ENCODE measurements at places on chromosomes 13 and 19.

- DNase-seq, result no peak
Observed at GRCh38 chr19:13902993-13903555, 2.8 kb downstream of the BRME1 start.

DNA sequence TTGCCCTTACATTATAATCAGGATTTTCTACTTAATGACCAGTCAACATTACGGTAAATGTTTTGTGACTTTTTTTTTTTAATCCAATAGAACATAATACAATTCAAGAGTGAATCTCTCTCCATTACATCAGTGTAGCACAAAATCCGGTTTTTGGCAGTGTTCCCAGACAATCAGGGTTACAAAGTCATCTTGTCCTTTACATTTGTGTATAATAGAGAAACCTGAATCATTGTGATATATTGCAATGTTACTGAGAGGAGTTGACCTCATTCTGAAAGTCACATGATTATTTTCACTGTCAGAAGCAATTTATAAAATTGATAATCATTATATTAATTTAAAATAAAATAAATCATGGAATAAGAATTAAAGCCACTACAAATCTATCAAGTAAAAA is 1346.0 kb upstream of the SPRY2 start:
- DNase-seq, result no peak

- DNase-seq, result no peak
Observed at GRCh38 chr19:28351761-28352160, 861.2 kb downstream of the UQCRFS1 start.

DNA sequence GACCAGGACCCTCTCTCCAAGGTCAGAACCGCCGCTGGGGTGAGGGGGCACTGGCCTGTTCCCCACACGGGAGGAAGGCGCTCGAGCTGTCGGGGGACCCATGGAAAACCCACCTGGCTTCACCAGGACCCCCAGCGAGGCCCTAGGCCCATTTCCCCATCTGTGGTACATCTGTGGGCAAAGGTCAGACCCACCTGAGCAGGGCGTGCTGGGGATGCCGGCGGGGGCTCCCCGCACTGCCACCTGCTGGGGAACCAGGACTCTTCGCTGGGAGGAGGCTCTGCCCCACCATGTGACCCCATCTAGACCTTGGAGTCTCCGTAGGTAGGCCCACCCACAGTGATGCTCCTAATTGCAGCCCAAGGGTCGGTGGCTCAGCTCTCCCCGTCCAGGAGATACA is 511 bp downstream of the WDR88 start:
- no peak for DNase-seq

GRCh38 chr19:18408053-18408476 is 10.6 kb upstream of the LRRC25 start:
- no peak for DNase-seq

GRCh38 chr19:46049597-46049996 is 8.8 kb upstream of the IGFL4 start:
- DNase-seq, result no peak

DNA sequence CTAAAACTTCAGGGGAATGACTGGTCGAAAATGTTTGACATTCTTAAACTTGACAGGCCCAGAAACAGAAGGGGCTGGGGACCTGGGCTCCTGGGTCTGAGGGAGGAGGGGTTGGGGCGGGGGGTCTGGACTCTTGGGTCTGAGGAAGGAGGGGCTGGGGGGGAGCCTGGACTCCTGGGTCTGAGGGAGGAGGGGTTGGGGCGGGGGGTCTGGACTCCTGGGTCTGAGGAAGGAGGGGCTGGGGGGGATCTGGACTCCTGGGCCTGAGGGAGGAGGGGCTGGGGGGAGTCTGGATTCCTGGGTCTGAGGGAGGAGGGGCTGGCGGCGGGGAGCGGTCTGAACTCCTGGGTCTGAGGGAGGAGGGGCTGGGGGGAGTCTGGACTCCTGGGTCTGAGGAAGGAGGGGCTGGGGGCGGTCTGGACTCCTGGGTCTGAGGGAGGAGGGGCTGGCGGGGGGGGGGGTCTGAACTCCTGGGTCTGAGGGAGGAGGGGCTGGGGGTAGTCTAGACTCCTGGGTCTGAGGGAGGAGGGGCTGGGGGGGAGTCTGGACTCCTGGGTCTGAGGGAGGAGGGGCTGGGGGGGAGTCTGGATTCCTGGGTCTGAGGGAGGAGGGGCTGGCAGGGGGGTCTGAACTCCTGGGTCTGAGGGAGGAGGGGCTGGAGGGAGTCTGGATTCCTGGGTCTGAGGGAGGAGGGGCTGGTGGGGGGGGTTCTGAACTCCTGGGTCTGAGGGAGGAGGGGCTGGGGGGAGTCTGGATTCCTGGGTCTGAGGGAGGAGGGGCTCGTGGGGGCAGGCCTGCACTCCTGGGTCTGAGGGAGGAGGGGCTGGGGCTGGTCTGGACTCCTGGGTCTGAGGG is 5.5 kb upstream of the KLK6 start:
- no peak for DNase-seq

- DNase-seq, result no peak
Observed at GRCh38 chr13:110289661-110290060, 17.3 kb downstream of the COL4A1 start.

DNA sequence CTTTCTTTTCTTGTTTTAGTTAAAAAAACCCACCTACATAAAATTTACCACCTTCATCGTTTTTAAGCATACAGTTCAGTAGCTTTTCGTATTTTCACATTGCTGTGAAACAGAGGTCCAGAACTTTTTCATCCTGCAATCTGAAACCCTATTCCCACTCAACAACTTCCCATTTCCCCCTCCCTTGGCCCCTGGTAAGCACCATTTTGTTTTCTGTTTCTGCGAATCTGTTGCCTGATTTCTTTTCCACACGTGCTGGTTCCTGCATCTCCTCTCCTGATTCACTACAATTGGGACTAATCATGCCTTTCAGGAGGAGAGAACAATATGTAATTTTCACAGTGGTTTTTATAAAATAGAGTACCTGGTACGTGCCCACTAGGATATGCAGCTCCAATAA is 149.2 kb upstream of the RNF113B start:
- no peak for DNase-seq

GRCh38 chr19:41352609-41353465 is 885 bp downstream of the TGFB1 start:
- peak; percentile 56 for DNase-seq

DNA sequence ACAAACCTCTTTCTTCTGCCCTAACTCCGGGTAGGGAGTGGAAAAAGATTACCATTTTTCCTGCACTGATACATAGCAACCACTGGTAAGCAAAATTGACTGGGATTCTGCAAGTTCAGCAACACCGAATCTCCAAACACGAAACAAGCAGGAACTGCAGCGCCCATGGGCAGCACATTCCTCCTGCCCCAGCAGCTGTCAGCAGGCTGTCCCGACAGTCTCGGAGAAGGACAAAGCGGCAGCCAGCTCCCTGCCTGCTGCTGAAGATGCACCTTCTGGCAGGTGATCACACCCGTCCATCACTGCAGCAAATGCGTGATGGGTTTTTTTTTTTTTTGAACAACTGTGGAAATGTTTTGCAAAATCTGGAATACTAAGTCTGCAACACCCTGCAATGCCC is 6.7 kb downstream of the TMTC4 start:
- DNase-seq, result no peak

DNA sequence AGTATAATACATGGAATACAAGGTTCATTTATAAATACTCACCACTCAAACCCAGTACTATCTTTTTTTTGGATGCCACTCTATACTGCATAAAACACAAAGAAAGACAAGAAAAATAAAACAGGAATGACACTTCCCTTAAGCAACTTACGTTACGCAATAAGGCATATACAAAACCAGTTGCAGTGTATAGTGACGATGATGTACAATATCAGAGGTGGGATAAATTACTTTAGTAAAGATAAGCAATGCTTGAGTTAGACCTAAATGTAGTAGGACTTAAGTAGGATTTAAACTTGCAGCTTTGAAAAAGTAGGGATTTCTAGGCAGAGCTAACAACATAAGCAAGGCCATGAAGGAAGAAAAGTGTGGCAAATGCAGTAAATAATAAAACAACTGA is 374.9 kb downstream of the SPRY2 start:
- no peak for DNase-seq

DNA sequence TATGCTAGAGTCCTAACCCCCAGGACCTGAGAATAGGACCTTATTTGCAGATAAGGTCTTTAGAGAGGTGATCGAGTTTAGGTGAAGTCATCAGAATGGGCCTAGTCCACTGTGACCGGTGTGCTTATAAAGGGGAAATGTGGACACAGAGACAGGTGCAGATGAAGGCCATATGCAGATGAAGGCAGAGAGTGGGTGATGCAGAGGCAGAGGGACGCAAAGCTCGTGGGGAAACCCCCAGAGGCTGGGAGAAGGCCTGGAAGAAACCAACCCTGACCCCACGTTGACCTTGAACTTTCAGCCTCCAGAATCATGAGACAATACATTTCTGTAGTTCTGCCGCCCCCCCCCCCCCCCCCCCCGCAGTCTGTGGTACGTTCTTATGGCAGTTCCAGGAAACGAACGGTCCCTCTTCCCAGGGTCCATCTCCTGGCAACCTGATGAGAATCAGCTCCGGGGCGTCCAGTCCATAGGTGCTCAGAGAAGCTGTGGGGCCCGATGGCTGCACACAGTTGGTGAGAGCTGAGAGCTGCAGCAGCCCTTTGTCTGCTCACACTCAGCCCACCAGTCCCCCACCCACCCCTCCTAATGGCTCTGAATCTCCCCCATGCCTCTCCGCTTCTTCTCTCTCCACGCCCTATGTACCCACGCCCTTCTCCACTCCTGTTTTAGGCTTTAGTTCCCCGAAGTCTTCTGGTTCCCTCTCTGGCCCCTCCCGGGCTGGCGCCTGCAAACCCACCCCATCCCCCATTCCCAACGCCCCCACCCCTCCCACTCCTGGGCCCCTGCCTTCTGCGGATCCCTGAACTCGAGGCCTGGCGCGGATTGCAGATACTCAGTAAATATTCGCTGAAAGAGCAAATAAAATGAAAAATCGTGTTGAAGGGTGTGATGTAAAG is 218.3 kb upstream of the MAB21L1 start:
- DNase-seq, result no peak

GRCh38 chr19:439167-439900 is 21.5 kb downstream of the SHC2 start:
- no peak for DNase-seq

- DNase-seq, result no peak
Observed at GRCh38 chr13:114115796-114116195, 16.6 kb downstream of the RASA3 start.

Data from stimulated activated CD4-positive, alpha-beta T cell treated with anti-CD3 and anti-CD28 coated beads, Interleukin-1b, Interleukin-23, amount 100 ng/mL, for 1 hour (primary cell).